ENCODE measurements at places on chromosomes 6 and 20.
A peak's percentile ranks its signal among the peaks of the same experiment; 100 is the strongest.

- H3K4me1 ChIP-seq: no peaks in the 10 kb centered on the region
- H3K4me3 ChIP-seq: no peak overlapping the region
- DNase-seq: no peak
- peaks cover 2% of the 10 kb centered on the region for H3K27me3 ChIP-seq
Observed at GRCh38 chr20:2179233-2179580, 77.6 kb downstream of the STK35 start.

DNA sequence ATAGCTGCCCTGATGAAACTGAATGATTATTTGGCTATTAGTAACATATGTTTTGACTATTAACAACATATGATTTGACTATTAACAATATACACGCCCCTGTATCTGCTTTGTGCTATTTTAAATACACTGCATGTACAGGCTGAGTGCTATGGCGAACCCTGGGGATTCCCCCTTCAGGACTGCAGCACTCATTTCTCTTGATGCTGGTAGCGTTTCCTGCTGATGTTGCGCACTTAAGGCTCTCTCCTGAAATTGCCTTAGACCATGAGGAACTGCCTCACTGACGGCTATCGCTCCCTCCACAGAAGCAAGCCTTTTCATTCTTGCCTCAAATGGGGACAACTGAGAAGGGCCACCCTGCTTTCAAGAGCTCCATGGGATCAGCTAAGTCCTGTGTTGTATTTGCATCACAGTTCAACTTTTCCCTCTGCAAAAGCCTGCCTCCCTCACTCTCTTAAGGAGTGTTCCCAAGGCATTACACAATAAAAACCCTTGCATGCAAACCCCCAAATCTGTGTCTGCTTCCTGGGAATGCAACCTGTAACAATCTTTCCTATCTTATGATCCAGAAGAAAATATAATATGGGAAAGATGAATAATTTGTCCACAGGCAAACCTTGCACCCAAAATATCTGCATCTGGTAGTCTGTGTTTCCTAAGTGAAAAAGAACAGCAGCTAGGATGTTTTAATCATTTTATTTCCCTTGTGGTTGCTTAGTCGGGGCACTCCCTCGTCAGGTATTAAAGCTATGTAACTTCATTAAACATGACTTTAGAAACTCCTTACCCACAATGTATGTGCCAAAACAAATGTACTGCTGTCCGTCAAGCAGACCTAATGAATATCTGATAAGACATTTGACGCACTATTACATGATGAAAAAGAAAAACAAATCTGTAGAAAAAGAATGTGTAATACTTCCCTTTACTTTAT is 456.4 kb downstream of the COL12A1 start:
- no peaks in the 10 kb centered on the region for H3K27me3 ChIP-seq
- no peaks in the 10 kb centered on the region for H3K4me1 ChIP-seq
- no peak overlapping the region for H3K27ac ChIP-seq
- no peaks in the 10 kb centered on the region for H3K36me3 ChIP-seq
- no peak for DNase-seq

DNA sequence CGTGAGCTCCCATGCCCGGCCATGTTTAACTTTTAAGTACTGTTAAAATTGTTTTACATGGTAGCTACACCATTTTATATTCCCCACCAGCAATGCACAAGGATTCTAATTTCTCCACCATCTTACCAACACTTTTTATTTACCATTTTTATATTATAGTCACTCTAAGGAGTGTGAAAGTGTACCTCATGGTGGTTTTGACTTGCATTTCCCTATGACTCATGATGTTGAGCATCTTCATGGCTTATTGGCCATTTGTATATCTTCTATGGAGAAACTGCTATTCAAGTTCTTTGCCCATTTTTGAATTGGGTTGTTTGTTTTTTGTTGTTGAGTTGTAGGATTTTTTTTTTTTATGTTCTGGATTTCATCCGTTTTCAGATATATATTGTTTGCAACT is 15.6 kb upstream of the BPHL start:
- peaks cover 19% of the 10 kb centered on the region for H3K36me3 ChIP-seq
- H3K4me3 ChIP-seq: no peak overlapping the region
- no peak overlapping the region for H3K27ac ChIP-seq
- H3K27me3 ChIP-seq: no peaks in the 10 kb centered on the region
- no peak for DNase-seq
- H3K4me1 ChIP-seq: no peaks in the 10 kb centered on the region

- H3K27me3 ChIP-seq: no peaks in the 10 kb centered on the region
- no peaks in the 10 kb centered on the region for H3K4me1 ChIP-seq
- no peaks in the 10 kb centered on the region for H3K36me3 ChIP-seq
- H3K27ac ChIP-seq: no peak overlapping the region
- no peak for DNase-seq
Observed at GRCh38 chr20:12327205-12327604, 409.5 kb downstream of the BTBD3 start.

GRCh38 chr6:91042656-91043055 is 455.8 kb upstream of the MAP3K7 start:
- no peak overlapping the region for H3K4me3 ChIP-seq
- no peaks in the 10 kb centered on the region for H3K4me1 ChIP-seq
- no peaks in the 10 kb centered on the region for H3K27me3 ChIP-seq
- no peaks in the 10 kb centered on the region for H3K36me3 ChIP-seq
- H3K27ac ChIP-seq: no peak overlapping the region

DNA sequence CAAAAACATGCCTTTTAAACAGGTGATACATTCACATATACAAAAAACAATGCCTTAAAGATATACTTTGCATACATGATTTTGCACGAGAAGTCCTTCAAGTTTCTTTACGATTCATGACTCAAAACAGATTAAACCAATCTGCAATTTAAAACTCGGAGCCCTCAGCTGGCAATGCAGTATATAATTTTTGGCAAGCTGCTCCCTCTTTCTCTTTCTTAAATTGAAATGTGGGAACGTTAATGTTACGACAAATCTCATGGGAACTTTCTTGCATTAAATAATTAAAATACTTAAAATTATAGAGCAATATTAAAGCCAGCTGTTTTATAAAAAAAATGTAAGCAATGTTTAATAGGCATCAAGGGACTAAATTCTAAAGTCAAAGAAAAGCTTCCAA is 334.6 kb downstream of the ESR1 start:
- DNase-seq: no peak
- H3K36me3 ChIP-seq: no peaks in the 10 kb centered on the region
- no peaks in the 10 kb centered on the region for H3K4me1 ChIP-seq
- no peak overlapping the region for H3K27ac ChIP-seq
- no peaks in the 10 kb centered on the region for H3K27me3 ChIP-seq
- H3K4me3 ChIP-seq: no peak overlapping the region

- H3K36me3 ChIP-seq: no peaks in the 10 kb centered on the region
- DNase-seq: no peak
- no peak overlapping the region for H3K27ac ChIP-seq
- peaks cover 19% of the 10 kb centered on the region for H3K4me1 ChIP-seq
Observed at GRCh38 chr6:35485402-35485877, 11.4 kb downstream of the TEAD3 start.

- no peaks in the 10 kb centered on the region for H3K36me3 ChIP-seq
- no peak overlapping the region for H3K27ac ChIP-seq
- H3K27me3 ChIP-seq: no peaks in the 10 kb centered on the region
- no peak overlapping the region for H3K4me3 ChIP-seq
- DNase-seq: peak; percentile 33
Observed at GRCh38 chr20:3563548-3564177, 92.8 kb downstream of the ATRN start.

DNA sequence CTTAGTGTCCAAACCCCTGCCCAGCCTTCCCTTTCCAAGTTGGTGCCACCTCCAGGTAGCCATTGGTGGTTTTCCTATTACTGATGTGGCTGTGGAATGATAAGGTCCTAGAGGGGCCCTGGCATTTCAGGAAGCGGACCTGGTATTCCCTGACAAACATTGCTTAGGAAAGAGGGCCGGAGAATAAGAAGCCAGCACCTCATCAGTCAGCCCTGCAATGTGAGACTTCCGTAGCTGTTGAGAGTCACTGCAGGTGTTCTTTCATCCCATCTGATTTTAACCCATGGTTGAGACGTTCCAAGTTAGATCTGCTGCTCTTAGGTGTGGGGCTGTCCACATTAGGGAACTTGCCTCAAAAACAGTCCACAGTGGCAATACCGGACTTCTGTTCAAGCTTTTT is 14.8 kb upstream of the NPEPL1 start:
- no peak overlapping the region for H3K27ac ChIP-seq
- H3K4me1 ChIP-seq: peaks cover 5% of the 10 kb centered on the region
- no peak for DNase-seq

DNA sequence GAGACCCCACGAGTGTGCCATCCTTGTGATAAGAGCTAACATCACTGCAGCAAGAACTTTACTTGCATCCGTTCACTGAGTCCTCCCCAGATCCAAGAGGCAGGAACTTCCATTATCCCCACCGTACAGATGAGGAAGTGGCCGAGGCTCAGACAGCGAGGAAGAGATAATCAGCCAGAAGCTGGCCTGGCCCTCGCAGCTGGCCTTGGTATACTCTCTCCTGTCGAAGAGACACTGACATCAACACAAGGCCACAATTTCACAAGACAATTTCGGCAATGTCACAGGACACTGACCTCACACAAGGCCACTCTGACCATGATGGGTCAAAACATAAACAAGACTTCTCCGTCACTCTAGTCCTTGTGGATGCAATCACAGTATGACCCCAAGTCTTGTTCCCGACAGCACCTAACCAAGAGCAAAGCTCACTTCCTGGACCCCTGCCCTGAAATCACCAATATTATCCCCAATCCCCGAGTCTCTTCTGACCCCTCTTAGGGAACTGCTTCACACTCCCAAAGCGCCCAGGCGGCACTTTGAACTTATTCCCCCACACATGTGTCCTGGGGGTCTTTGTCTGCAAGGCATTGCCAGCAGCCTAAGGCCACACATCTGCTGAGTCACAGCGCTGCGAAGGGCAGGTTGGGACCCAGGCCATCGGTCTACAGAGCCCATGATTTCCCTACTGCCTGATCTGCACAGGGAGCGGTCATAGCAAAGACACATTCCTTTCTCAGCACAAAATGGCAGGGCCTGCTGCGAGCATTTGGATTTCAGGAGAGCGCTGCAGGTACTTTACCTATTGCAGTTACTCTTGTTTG is 14.8 kb upstream of the VAPB start:
- no peak overlapping the region for H3K4me3 ChIP-seq
- H3K4me1 ChIP-seq: no peaks in the 10 kb centered on the region
- no peaks in the 10 kb centered on the region for H3K36me3 ChIP-seq
- no peak overlapping the region for H3K27ac ChIP-seq
- H3K27me3 ChIP-seq: no peaks in the 10 kb centered on the region

DNA sequence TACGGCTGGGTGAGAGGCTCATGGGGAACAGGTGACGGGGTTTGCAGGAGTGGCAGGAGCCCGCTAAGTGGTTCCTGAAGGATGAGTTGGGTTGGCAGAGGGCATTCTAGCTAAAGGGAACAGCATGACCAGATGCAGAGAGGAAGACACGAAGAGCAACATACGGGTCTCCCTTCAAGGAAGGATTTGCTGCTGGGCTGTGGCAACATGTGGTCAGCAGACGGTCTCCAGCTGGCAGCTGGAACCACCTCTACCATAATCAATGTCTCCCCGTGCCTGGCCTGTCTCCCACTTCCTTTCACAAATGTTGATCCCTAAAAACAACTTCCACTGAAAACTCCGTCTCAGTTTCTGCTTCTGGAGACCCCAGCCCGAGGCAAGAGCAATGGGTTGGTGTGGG is 80.6 kb upstream of the SULF2 start:
- H3K27ac ChIP-seq: no peak overlapping the region
- no peaks in the 10 kb centered on the region for H3K4me1 ChIP-seq
- H3K4me3 ChIP-seq: no peak overlapping the region
- H3K36me3 ChIP-seq: no peaks in the 10 kb centered on the region

GRCh38 chr6:106966671-106967640 is 7.6 kb downstream of the CD24 start:
- H3K4me3 ChIP-seq: no peak overlapping the region
- no peak for DNase-seq
- no peaks in the 10 kb centered on the region for H3K36me3 ChIP-seq
- H3K27ac ChIP-seq: no peak overlapping the region
- H3K4me1 ChIP-seq: no peaks in the 10 kb centered on the region
- H3K27me3 ChIP-seq: peaks cover 2% of the 10 kb centered on the region

- H3K4me3 ChIP-seq: no peak overlapping the region
- H3K36me3 ChIP-seq: no peaks in the 10 kb centered on the region
- H3K4me1 ChIP-seq: no peaks in the 10 kb centered on the region
- no peaks in the 10 kb centered on the region for H3K27me3 ChIP-seq
Observed at GRCh38 chr6:112349636-112349934, 2.5 kb downstream of the RFPL4B start.

DNA sequence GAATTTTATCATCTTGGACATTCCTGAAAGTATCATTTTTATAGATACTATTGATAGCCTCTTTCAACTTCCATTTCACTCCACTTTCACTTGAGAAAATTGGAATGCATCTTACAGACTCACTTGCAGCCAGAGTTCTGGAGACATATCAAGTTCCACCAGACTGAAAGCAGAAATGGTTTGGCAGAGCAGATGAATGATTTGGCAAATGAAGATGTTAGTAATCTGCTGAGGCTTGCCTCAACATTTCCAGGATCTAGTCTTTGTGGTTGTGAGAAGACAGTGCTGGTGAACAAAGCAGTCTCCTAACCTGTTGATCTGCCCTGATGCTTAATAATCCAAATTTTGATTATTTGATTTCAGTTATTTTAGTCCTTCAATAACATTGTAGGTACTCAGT is 202.6 kb downstream of the TRDN start:
- H3K27me3 ChIP-seq: no peaks in the 10 kb centered on the region
- DNase-seq: no peak
- H3K36me3 ChIP-seq: no peaks in the 10 kb centered on the region
- no peak overlapping the region for H3K27ac ChIP-seq

DNA sequence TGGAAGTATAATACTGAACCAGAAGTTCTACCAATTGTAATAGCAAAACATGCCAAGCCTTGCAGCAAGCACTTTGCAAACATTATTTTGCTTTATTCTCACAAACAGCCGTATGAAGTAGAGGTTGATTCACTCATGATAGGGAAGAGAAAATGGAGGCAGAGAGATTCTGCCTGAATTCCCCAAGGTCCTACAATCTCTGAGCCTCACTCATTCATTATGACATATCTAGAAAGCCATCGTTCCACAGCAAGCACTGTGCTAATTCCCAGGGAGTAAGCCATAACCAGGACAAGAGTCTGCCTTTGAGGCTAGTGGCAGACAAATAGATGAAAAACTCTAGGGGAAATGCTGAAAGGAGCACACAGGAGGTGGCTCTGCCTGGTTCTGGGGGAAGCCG is 288.0 kb downstream of the TSHZ2 start:
- H3K27me3 ChIP-seq: peaks cover 16% of the 10 kb centered on the region
- DNase-seq: no peak
- H3K4me1 ChIP-seq: no peaks in the 10 kb centered on the region
- H3K4me3 ChIP-seq: no peak overlapping the region
- H3K36me3 ChIP-seq: no peaks in the 10 kb centered on the region
